CD4-positive, alpha-beta T cell treated with Interleukin-1 beta for 1 hour (primary cell): ENCODE measurements at places on chromosomes 16 and 17.

- no peak for DNase-seq
Observed at GRCh38 chr16:46885960-46886763, 2.0 kb downstream of the GPT2 start.

GRCh38 chr16:27222249-27223225 is 19.2 kb downstream of the KDM8 start:
- DNase-seq = no peak

GRCh38 chr16:505479-506245 is 21.9 kb upstream of the CAPN15 start:
- DNase-seq = no peak

GRCh38 chr17:37292429-37293139 is 83.2 kb upstream of the C17orf78 start:
- no peak for DNase-seq

- no peak for DNase-seq
Observed at GRCh38 chr17:49522357-49522890, 27.3 kb downstream of the NGFR start.

GRCh38 chr16:85810097-85810741 is 10.7 kb downstream of the COX4I1 start:
- no peak for DNase-seq

DNA sequence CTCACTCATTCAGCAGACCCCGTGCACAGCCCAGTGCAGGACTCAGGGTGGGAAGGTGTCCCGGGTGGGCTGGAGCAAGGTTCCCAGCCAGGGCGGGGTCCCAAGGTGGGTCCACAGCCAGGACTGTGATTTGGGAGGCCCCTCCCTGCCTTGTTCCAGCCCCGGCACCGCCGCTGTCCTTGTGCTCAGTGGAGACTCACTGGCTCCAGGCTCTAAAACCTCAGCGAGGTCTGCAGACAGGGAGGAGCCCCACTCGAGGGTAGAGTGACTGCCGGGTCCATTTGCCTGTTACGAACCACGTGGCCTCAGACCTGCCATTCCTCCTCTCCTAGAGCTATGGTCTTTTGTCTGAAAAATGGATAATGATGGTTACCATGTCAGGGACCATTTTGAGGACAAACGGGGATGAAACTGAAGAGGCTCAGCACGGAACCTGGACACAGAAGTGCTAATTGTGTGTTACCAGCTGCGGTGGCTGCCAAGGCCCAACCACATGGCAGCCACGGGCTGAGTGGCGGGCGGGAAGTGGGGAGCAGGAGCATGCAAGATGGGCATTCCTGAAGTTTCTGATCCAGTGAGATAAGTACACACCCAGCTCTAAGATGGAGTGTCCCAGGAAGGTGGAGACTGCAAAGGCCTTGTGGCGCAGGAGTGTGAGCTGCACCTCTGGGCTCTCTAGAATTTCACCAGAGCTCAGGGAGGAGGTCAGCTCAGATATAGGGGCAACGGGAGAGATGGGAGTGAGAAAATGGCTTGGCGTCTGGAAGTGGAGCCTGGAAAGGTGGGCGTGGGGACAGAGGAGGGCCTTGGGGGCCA is 317.6 kb downstream of the SEC14L1 start:
- no peak for DNase-seq

DNA sequence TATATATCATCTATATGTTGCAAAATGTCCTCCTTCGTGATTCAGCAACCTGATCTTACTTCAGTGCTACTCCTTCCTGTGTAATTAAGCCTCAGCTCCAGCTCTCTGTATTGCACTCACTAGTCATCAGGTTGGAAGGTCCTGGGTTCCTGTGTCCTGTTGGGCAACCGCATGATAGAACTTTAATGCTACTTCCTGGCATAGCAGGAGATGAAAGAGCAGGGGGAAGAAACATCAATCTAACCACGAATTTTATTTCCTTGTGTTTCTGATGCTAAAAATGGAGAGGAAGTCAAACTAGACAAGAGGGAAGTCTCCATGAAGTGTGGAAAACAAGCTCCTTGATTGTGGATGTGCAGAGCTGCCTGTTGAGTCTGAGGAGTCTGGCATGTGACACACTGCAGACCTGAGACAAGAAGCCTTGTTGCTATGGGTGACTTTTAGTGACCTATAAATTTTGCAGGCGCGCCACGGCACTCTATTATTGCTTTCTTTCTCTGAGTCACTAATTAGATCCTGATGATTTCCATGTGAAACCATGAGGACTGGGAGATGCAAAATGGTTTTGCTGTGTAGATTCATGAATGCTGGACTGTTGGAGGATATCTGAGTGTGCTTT is 25.6 kb downstream of the IGSF6 start:
- peak; percentile 39 for DNase-seq

- peak; percentile 8 for DNase-seq
Observed at GRCh38 chr17:74512624-74513091, 18.6 kb downstream of the CD300LB start.

DNA sequence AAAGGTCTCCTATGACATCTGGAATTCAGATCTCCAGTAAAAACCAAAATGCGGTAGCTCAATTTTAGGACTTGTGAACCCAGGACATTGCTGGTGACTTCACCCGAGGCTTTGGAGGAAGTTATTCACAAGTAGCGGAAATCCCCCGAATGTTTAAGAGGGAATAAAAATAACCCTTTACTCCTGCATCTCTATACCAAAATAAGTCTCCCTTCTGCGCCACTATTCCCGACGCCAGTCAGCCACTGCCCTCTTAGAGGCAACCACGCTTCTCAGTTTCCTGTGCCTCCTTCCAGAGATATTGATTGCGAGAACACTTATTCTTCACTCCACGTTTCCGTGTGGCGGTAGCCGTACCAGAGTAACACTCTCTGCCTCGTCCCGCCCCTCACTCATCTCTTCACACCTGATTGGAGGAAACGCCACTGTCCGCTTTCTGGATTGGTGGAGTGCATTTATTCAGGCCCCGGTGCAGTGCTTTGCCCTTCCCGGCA is 27.4 kb downstream of the EMP2 start:
- DNase-seq = peak; percentile 61

DNA sequence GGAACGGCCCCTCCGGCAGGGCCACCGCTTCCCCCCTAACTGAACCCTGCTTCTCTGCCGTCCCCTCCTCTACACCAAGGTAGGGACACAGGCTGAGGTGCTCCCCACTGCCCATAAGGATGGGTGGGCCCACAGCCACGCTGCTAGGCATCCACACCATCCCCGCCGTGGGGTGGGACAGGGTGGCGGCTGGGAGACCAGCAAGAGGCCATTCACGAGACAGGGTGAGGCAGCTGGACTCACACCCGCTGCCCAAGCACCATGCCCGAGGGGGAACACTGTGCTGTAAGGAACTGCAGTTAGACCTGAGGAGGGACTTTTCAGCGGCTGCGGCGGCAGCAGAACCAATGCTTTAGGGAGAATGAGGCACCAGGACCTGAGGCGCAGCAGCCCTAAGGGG is 47.5 kb upstream of the RRN3 start:
- DNase-seq = no peak

- no peak for DNase-seq
Observed at GRCh38 chr17:12683299-12683698, 17.6 kb downstream of the MYOCD start.

- no peak for DNase-seq
Observed at GRCh38 chr16:1607971-1608370, 3.9 kb downstream of the IFT140 start.

DNA sequence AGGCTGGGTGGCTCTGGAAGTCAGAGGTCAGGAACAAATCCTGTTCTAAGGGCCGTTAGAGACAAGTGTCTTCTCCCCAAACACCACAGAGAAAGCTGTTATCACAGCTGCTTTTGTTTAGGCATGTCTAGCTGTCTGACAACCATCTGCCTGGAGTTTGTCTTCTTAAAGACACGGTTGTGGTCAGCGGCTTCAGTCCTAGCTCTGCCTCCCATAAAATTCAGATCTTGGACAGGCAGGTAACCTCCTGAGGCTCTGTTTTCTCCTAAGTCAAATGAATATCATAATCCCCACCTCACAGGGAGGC is 2.3 kb upstream of the ITGA3 start:
- DNase-seq = no peak

GRCh38 chr17:7977805-7978204 is 24.6 kb upstream of the GUCY2D start:
- DNase-seq = no peak

DNA sequence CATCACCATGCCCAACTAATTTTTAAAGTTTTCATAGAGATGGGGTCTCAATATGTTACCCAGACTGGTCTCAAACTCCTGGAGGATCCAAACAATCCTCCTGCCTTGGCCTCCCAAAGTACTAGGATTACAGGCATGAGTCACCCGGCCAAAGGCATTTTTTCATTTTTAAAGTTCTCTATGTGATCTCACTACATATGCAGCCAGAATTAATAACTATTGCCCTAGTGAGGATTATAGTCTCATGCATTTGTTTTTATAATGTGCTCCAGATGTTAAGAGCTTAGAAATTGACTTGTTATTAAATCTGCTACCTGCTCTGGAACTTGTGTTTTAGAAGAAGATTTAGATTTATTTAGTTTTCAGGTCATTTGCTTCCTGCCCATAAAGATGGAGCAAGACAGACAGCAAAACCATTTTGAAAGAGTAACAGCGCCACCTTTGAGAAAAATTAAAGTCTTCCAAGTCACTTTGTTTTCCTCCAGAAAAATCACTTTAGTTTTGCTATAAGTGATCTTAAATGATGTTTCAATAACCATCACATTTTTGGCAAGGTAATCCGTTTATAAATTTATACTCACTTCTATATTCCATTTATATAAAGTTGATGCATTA is 79.5 kb downstream of the CA4 start:
- no peak for DNase-seq

- DNase-seq = no peak
Observed at GRCh38 chr16:75086281-75086680, 30.3 kb downstream of the LDHD start.

GRCh38 chr17:35315283-35315682 is 58.1 kb downstream of the SLFN11 start:
- DNase-seq = no peak

GRCh38 chr16:60203525-60204124 is 1469.5 kb upstream of the GOT2 start:
- DNase-seq = no peak
